ENCODE measurements at places on chromosomes 2 and 18.

GRCh38 chr2:135125940-135126339 lies 73.8 kb downstream of the RAB3GAP1 start:
- no peak for DNase-seq

- DNase-seq = no peak
Observed at GRCh38 chr2:197028230-197028629, 101.7 kb upstream of the PGAP1 start.

- no peak for DNase-seq
Observed at GRCh38 chr2:64492272-64492671, 31.9 kb upstream of the AFTPH start.

GRCh38 chr2:200219309-200220113 lies 87.0 kb upstream of the SPATS2L start:
- DNase-seq = no peak

GRCh38 chr18:27206411-27206810 lies 21.3 kb upstream of the CHST9 start:
- DNase-seq = no peak

DNA sequence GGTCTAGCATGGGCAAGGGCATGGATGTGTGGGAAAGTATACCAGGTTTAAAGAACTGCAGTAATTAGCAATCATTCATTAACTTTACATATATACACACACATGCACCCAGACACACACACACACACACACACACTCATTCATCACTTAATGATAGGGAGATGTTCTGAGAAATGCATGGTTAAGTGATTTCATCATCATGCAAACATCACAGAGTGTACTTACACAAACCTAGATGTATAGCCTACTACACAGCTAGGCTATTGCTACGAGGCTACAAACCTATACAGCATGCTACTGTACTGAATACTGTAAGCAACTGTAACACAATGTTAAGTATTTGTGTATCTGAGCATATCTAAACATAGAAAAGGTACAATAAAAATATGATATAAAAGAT lies 83.6 kb downstream of the COLEC12 start:
- DNase-seq = no peak

- DNase-seq = no peak
Observed at GRCh38 chr18:59461171-59461570, 102.1 kb upstream of the LMAN1 start.

GRCh38 chr18:22169011-22169888 lies at the start of gene GATA6:
Gene GATA6, plus strand, starts transcription at chr18:22169589. Its CDS starts 1,556 bp downstream, at chr18:22171145.
- no peak for DNase-seq

DNA sequence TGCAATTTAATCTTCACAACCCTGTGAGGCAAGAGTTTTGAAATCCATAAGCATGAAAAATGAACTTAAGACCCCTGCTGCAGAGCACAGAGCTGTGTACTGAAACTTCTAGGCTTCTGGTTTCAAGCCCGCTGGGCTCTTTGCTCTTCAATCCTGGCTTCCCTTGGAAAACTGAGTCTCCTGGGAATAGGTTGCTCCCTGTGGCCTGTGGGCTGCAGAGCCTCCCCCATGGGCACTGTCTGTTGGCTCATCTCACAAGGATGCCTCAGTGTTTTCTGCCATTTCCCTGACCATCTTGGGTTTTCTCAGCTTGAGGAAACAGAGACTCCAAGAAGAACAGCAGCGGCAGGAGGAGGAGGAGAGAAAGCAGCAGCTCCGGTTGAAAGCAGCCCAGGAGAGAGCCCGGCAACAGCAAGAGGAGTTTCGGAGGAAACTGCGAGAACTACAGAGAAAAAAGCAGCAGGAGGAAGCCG lies 44.5 kb downstream of the SUMO1 start:
- no peak for DNase-seq

DNA sequence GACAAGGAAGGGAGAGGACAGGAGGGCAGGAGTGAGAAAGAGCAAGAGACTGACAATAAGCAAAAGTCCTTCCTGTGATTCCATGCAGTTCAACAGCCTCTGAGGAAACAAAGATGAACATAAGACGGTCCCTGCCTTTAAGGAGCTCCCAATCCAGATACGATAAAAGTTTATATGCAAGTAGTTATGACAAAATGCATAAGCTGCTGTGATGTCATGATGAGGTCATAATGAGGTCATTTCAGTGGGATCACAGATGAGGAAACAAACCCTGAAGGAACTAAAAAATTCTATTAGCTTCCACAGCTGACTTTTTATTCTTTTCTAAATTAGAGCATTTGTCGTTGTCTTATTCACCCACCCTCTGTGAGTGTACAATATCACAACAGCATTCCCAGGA lies 458.5 kb upstream of the ACVR2A start:
- no peak for DNase-seq

DNA sequence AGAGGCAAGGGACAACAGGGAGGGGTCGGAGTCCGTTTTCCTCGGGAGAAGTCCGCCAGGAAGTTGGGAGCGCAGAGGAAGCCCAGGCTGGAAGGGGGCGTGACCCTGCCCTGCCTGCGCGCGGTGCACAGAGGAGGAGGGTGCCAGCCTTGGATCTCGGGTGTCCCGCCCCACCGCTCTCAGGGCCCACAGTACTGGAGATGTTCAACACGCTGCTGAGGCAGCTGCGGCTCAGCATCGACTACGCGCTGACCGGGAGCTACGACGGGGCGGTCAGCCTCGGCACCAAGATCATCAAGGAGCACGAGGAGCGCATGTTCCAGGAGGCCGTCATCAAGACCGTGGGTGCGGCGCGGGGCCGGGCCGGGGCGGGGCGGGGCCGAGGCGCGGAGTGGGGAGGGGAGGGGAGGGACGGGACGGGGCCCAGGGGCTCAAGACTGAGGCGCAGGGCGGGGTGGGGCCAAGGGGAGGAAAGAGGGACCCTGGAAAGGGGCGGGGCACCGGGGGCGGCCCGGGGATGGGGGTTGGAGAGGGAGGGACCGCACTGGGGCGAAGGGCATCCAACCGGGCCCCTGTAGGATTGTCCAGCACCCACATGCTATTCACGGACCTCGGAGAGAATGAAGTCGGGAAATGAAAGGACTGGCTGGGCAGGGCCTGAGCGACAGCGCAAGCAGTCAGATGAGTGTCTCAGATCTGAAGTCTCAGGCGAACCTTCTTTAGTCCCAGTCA lies 36.6 kb downstream of the POMC start:
- DNase-seq = no peak

- DNase-seq = no peak
Observed at GRCh38 chr2:185221-185620, 78.6 kb downstream of the SH3YL1 start.

- DNase-seq = no peak
Observed at GRCh38 chr2:127580167-127581049, 44.9 kb downstream of the MYO7B start.
